ENCODE measurements at places on chromosomes 7 and 10. TPM values are rescaled to one million over a fixed set of nuclear protein-coding genes. Genes with fewer than 3 reads are reported as not detected.

The KEL gene
- 0.15 TPM for total RNA-seq

DNA sequence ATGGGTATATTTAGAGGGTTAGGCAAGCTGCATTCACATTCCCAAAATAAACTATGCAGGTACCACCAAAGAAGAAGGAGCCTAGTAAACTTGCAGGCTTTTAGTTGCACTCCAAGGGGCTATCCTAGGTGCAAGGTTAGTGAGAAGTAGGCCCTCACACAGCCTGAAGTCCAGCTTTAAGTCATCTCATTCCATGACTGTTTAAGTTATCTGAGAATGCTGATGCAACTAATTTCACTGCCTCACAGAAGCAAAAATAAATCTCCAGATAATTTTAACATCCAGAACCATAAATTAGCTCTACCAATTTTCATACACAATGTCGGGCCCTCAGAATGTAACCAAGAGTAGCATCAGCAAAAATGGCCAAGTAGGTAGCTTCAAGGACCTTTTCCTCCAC lies 34.3 kb upstream of the HHEX start:
- DNase-seq: no peak

GRCh38 chr7:27156508-27156898 lies at the start of gene HOXA7:
HOXA7 (minus strand) TSS chr7:27156675; CDS start chr7:27156545, 130 bp downstream.
- DNase-seq: no peak

DNA sequence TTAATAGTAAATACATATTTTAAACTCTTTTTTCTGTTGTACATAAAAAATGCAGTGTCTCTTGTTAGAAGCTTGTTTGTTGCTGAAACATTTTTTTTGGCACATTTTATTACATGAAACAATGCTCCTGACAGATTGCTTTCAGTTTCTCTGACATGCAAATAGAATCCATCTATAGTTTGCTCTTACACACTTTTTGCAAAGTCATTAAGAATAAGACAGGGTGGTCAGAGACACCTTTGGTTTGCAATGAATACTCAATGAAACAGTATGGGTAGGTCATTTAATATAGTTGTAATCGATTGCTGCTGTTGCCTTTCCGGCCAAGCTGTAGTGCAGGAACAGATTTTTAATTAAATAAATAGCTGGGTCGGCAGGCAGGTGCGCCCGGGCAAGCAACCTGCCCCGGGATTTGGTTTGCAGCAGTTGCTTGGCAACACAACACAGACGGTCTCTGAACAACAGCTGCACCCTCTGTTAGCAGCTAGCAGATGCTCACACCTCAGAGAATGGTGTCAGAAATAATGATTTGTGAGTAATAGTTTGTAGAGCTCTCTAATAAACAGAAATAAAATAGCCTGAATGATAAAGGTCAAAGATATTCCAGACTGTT lies 115.7 kb upstream of the CACNA2D1 start:
- no peak for DNase-seq

The PLEKHS1 gene
- 0.10 TPM for total RNA-seq

The AASS gene
- total RNA-seq: 0.62 TPM
